H9 (cell line): ENCODE measurements at places on chromosomes 3 and 15.

GRCh38 chr15:31086344-31086743, 15.2 kb downstream of the TRPM1 start:
- no peaks in the 10 kb centered on the region for H3K27me3 ChIP-seq
- no peak for DNase-seq
- no peak overlapping the region for H3K4me3 ChIP-seq
- H3K27ac ChIP-seq: no peak overlapping the region
- H3K4me1 ChIP-seq: peaks cover 4% of the 10 kb centered on the region; the same call in 1 of the 2 replicates

GRCh38 chr3:47411696-47412452, 31.1 kb downstream of the PTPN23 start:
- H3K27ac ChIP-seq: no peak overlapping the region
- no peaks in the 10 kb centered on the region for H3K4me1 ChIP-seq
- no peak for DNase-seq
- H3K36me3 ChIP-seq: peaks cover 36% of the 10 kb centered on the region
- H3K27me3 ChIP-seq: no peaks in the 10 kb centered on the region

DNA sequence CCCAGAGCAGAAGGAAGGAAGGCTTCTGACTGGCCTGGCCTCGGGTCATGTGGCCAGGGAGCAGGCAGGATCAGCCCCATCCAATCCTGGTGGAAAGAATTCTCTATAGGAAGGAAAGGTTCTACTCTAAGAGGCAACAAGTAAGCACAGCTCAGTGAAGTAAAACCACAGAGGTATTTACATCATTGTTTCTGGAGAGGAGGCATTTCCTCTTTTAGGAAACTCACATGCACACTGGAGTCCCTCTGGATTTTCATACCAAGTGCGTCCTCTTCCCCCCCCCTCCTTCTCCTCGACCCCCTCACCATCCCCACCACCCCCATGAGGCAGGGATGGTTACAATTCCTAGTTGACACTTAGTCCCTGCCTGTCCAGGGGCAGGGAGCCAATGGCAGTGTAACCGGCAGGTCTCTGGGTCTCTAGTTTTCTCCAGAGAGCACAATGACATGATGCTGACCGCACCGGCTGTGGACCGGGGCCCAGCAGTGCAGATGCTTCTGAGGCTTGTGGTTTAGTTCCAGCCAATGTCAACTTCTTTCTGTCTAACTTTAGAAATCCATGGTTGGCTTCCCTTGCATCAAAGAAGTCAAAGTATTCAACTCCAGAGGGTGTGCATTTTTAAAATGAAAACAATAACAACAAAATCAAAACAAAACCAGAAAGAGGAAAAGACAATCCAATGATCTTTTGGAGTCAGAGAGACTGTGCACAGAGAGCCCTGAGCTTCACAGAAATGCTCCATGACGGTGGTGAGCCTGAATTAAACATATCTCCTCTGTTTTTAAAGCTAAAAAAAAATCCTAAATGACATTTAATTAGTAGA, 230.3 kb upstream of the TLE3 start:
- no peak overlapping the region for H3K27ac ChIP-seq
- no peaks in the 10 kb centered on the region for H3K27me3 ChIP-seq
- peaks cover 3% of the 10 kb centered on the region; the same call in 1 of the 2 replicates for H3K4me1 ChIP-seq
- no peak for DNase-seq
- H3K4me3 ChIP-seq: no peak overlapping the region

- no peak overlapping the region for H3K4me3 ChIP-seq
- no peak for DNase-seq
- H3K27me3 ChIP-seq: no peaks in the 10 kb centered on the region
- no peaks in the 10 kb centered on the region for H3K4me1 ChIP-seq
Measured at GRCh38 chr15:85580879-85581278, 200.5 kb downstream of the AKAP13 start.

GRCh38 chr15:25850154-25851111, 12.7 kb downstream of the ATP10A start:
- peaks cover 11% of the 10 kb centered on the region; the same call in 1 of the 2 replicates for H3K4me1 ChIP-seq
- H3K4me3 ChIP-seq: peak overlapping the region; percentile 78
- no peaks in the 10 kb centered on the region for H3K27me3 ChIP-seq
